ENCODE measurements at places on chromosomes 2 and 18.

DNA sequence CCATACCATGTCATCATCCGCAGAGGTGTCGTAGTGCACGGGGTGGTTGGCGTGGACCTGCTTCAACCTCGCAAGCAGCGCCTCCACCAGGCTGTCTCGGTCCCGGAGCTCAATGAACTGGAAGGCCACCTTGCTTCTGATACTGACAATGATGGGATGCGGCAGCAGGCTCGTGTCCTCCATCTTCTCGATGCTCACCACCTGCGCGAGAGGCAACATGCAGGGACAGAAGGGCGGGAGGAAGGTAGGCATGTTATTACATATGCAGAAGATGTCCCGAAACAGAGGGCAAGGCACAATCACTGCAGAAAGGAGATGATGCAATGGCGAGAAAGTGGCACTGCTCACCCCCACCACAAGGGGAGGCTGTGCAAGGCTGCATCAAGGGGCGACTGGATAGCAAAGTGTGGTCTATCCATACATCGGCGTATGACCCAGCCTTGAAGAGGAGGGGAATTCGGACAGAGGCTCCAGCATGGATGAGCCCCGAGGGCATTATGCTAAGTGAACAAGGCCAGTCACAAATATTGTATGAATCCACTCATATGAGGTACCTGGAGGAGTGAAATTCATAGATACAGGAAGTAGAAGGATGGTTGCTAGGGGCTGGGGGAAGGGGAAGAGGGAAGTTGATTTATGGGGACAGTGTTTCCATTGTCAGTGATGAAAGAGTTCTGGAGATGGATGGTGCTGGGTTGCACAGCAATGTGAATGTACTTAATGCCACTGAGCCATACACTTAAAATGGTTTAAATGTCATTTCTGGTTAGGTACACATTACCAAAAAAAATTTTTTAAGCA is 36.6 kb downstream of the RPL31 start:
- DNase-seq: no peak

DNA sequence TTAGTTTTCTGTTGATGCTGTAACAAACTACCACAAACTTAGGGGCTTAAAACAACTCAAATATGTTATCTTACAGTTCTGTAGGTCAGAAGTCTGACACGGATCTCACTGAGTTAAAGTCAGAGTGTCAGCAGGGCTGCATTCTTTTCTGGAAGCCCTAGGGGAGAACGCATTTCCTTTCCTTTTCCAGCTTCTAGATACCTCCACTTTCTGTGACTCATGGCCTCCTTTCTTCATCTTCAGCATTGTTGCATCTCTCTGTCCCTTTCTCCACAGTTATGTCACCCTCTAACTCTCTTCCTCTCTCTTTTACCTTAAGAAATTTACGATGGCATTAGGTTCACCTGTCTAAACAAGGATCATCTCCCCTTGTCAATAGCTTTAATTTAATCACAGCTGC is 13.3 kb upstream of the PPP4R1 start:
- no peak for DNase-seq

DNA sequence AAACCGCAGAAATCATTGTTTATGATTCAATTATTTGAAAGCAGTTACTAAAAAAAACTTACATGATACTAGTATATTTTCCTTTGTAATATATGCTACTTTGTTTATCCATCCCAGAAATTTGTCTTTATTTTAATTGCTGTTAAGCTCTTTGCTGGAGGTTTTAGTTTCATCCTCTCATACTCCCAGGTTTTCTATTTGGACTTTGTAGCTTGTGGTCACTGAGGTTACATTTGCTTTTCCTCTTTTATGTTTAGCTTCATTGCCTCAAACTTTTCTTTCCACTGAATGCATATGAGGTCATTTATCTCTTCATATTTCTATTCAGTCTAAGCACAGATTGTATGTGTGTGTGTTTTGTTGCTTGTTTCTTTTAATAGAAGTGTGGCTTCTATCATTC is 89.9 kb downstream of the ERBB4 start:
- DNase-seq: no peak

DNA sequence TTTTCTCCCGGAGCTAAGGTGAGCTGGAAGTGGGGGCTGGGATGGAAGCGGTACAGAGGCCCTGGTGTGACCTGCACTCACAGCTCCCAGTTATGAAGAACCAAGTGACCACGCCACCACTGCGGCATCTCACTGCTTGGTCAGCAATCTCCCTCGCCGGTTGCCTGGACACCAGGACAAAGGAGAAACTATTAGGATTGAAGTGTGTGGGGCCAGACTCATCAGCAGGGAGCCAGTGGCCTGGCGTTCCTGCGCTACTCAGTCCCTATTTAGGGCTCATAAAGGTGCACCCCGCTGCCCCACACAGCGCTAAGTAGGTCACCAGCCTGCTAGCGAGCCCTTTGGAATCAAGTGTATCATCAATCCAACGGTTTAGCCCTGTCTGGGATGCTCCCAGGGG is 82.9 kb downstream of the ZCCHC2 start:
- DNase-seq: no peak

GRCh38 chr2:221569871-221570270 is 2.2 kb downstream of the EPHA4 start:
- no peak for DNase-seq

DNA sequence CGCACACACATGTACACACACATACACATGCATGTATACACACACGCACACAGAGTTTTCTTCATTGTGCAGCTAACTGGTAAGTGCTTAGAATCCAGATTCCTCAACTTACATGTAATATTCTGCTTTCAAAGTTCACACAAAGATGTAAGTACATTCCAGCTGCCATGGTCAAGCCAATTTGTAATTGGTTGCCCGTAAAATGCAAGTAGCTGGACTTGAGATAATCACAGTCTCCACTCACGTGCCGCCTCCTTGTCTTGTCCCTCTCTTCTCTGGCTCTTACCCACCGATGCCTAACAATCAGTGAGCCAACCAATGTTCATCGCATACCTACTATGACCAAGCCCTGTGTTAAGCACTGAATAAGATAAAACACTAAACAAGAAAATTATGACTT is 77.8 kb downstream of the SOCS6 start:
- no peak for DNase-seq

GRCh38 chr2:198913394-198914152 is 544.2 kb downstream of the SATB2 start:
- no peak for DNase-seq

DNA sequence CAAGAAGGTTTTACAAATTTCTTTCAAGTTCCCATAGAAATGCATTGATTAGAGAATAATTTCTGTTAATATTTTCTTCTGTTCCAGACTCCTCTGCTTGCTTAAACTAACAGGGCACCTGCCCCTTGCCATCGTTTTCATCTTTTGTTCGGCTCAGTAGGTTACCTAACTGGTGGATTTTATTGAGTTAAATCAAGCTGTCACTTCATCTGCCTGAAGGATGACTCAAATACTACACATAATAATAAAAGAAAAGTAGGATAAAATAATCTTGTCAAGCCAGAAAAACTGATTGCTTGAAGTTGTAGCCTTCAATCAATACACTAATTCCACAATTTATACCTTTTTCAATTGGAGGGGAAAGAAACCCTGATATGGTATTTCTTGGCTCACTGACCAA is 234.0 kb downstream of the NR4A2 start:
- DNase-seq: no peak

GRCh38 chr2:103784261-103784660 is 1022.4 kb downstream of the TMEM182 start:
- no peak for DNase-seq

DNA sequence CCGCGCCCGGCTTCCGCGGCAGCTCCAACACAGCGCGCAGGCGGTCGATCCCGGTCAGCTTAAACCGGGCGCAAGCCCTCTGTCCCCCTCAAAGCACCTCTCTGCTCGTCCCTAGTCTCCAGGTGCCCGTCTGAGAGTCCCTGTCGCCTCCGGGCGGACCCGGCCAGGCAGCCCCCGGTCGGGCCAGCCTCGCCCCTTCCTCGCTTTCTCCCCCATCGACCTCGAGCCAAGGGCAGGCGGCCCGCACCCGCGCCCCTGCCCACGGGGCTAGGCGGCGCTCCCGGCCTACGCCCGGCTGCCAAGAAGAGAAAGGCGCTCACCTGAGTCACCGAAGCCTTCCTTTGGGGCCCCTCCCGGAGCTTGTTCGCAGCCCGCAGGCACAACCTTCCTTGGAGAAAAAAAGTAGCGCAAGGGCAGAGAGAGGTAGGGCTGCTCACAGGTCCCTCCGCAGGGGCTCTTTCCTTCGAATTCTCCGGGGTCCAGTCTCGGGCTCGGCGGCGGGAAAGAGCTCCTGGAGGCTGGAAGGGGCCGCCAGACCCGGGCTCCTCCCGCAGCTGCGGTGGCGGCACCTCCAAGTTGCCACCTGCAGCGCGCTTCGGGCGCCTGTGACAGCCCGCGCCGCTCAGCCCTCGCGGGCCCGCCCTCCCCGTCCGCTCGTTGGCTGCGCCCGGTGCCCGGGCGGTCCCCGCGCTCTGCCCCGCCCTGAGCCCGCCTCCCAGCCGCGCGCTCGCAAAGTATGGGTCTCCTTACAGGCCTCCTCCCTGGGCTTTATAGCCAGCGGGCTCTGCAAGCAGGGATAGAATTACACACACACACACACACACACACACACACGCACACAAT is 86.5 kb upstream of the EPB41L3 start:
- no peak for DNase-seq

GRCh38 chr2:34912084-34912483 is 1313.0 kb upstream of the FAM98A start:
- no peak for DNase-seq

DNA sequence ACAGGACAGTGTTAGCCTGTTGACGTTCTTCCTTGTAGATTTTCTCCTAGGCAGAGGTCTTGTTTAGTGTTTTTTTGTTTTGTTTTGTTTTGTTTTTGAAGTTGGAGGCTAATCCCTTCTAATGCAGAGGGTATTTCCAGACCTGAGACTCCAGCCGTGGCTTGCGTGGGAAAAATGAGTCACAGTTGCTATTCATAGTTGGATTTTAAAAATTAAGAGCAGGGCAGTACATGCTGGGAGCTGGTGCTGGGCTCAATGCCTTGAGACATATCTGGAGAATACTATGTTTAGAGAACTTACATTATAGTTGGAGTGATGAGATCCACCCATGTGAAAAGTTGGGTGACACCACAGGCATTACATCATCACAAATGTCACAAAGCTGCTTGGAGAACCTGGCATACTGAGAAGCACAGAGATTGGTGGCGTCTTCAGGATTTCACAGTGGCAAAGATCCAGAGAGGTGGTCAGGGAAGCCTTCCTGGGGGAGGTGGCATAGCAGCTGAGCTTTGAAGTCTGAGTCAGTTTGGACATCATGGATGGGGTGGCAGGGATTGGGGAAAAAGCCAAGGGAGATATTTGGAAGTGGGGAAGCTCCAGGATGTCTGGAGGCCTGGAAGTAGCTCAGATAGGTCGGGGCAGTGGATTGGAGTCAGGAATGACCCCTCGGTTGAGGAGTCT is 249.4 kb downstream of the LOXHD1 start:
- DNase-seq: no peak

- DNase-seq: no peak
Measured at GRCh38 chr2:171655586-171655985, 31.7 kb upstream of the DYNC1I2 start.

GRCh38 chr18:58953627-58954026 is 89.0 kb downstream of the ZNF532 start:
- no peak for DNase-seq

DNA sequence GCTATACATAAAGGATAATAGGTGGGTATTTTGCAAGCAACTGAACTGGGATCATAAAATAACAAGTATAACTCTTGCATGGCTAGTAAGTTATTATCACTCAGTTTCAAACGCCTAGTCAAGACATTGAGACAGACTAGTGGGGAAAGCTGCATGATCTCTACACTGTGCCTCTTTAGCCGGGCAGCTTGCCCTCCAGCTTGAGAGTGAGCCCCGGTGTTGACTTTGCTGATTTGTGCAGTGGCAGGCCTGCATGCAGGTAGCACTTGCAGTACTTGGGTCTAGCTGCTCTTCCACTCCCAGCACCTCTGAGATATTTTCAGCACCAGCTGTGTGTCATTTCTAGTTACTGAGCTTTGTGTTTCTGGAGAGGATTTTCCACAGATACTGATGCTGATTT is 118.8 kb upstream of the DAPL1 start:
- DNase-seq: no peak

GRCh38 chr2:178923546-178923945 is 116.3 kb upstream of the TTN start:
- DNase-seq: no peak

DNA sequence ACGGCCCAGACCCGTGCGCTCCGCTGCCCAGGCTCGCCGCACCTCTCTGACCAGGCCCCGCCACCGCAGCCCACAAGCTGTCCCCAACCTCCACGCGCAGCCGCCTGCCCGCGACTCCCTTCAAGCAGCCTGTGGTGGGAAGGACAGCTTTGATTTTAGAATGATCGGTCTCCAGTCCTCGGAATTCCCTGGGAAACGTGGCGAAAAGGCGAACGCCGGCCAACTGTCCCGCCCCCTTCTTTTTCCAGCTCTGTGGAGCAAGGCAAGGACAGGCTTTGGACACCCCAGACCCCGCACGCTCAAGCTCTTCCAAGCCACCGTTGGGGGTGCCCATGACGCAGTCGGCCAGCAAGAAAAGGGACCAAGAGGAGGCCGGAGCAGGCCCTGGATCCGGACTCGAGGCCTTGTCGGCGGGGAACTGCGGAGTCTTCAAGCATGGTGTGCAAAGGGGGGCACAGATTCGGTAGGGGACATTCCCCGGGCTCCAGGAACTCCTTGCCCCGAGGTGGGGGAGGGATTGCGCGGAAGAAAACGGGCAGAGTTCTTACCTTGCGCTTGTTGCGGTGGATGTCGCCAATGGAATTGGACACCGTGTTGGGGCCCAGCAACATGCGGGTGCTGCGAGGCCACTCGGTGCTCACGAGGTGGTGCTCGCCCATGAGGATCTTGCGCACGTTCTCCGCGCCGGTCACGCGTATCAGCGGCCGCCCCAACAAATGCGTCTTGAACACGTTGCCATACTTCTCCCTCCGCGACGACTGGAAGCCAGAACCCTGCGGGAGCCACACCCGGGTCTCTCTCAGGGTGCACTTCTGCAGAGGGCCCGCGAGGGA is 4.0 kb downstream of the CYP26B1 start:
- no peak for DNase-seq

DNA sequence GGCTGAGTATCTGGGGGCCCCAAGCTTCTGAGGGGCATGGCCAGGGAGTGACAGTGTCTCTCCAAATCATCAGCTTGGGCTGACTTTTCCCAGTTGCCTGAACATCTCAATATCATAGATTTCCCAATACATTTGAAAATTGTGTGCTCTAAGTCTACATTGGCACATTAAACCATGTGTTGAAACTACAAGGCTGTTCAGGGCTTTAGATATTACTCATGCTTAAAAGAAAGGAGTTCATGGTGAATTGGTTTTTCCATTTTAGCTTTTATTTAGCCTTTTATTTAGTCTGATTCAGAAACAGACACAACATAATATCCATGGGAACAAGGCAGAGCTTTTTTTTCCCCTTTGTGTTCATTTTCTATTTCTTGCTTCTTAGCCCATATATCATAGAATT is 49.9 kb upstream of the GALR1 start:
- no peak for DNase-seq

DNA sequence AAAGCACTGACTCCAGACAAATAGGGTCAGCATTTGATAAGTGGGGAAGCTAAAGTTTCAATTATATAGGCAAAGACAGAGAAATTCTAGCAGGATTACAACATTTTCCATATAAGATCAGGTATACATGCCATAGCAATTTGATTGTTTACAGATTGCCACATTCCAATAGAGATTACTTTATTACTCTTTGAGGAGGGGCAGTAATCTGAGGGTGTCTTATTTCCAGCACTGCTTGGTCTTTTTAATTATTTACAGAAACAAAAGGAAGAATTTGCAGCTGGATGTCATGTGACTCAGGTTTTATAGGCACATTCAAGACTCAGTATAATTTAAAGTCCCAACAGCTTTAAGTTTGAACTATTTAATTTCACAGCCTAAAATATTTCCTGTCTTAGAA is 42.5 kb upstream of the GPR39 start:
- no peak for DNase-seq

GRCh38 chr2:238128534-238129001 is 9.9 kb upstream of the KLHL30 start:
- DNase-seq: no peak
